Colonic mucosa (tissue), 4 donors: ENCODE measurements at places on chromosomes 5 and 9. TPM values are rescaled to one million over a fixed set of nuclear protein-coding genes. Genes with fewer than 3 reads are reported as not detected.

DNA sequence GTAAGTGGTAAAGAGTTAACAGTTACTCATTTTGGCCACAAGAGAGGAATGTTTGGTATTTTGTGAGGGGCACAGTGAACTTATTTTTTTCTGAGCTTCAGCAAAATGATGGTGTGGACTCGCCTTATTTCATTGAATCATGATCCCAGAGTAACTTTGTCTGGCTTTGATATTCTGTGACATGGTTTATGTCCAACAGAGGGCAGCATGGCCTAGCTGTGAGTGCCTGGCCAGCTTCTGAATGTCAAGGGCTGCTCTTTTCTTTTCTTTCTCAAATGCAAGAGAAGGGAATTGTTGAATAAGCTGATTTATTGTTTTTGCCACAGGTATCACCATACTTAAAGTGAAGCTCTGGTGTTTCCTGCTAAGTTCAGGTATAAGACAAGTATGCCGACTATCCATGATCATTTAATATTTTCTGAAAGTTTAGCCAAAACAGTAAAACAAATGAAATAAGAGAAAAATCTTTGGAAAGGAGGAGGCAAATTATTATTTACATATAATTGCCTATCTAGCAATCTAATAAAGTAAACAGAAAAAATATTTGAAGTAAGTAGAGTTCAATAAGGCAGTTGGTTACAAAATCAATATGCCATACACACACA, 31.7 kb downstream of the MRPL22 start:
- no peak for DNase-seq

DNA sequence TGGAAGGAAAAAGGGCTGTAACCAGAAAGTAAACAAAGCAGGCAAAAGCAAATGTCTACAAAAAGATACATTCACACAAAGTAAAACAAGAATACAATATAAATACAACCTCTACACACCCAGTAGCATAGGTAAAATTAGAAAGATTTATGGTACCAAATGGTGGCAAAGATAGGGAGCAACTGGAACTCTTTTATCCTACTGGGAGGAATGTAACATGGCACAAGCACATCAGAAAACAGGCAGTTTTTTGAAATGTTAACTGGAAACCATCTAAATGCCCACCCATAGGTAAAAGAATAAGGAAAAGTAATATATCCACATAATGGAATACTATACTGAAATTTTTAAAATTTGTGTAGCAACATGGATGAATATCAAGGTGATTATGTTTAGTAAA, 8.7 kb upstream of the ARL14EPL start:
- DNase-seq = no peak

The COL23A1 gene
- total RNA-seq = 0.49 TPM

GRCh38 chr9:79663878-79664277, 92.1 kb downstream of the TLE4 start:
- no peak for DNase-seq

- peak; percentile 76 for DNase-seq
Observed at GRCh38 chr9:34675048-34675714, 12.7 kb upstream of the CCL27 start.

DNA sequence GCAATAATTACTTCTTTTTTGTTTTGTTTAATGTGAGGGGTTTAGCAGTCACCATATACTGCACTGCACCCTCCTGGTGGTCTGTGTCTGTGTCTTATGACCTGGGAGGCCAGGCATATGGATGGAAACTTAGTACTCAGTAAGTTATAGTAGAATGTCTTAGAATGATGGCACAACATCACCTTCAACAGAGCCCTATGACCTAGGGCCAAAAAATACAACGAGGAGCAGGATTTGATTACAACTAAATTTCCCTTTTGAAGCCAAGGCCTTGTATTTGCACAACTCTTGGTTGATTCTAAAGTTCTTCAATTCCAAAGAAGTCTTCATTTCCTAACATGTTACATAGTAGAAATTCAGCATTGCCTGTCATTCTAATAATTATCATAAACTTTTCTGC, 422.1 kb upstream of the PIK3R1 start:
- DNase-seq = no peak

DNA sequence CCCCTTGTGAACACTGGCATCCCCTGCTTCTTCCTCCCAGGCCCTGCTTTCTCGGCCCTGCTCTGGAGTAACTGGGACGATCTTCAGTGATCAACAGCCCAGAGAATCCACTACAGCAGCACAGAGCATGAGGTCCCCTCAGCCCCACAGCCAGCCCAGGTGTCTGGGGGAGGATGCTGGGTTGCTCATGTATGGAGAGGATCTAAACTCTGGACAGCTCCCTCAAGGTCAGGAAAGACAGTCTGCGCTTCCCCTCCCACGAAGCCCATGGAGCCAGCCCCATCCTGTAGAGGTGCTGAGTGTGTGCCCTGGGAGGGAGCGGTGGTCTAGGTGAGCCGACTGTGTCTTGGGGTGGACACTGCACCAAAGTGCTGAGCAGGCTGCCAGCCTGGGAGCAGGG, 190.2 kb downstream of the GABBR2 start:
- DNase-seq = peak; percentile 4

DNA sequence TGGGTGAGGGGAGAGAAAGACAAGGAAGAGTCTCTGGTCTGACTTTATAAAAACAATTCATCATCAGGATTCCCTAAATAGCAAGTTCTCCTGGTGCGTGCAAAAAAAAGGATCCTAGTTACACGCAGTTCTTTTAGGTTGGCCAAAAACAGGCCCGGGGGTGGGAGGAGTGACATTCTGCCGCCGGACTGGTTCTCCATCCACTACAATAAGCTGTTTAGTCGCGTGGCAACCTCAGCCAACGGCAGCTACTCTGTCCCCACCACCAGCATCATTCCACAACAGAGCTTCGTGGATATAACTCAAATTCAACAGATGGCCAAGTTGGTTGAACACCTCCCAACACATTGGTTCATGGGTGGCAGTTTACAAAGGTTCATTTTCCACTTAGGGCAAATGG, 2.9 kb upstream of the FAM163B start:
- DNase-seq = no peak

DNA sequence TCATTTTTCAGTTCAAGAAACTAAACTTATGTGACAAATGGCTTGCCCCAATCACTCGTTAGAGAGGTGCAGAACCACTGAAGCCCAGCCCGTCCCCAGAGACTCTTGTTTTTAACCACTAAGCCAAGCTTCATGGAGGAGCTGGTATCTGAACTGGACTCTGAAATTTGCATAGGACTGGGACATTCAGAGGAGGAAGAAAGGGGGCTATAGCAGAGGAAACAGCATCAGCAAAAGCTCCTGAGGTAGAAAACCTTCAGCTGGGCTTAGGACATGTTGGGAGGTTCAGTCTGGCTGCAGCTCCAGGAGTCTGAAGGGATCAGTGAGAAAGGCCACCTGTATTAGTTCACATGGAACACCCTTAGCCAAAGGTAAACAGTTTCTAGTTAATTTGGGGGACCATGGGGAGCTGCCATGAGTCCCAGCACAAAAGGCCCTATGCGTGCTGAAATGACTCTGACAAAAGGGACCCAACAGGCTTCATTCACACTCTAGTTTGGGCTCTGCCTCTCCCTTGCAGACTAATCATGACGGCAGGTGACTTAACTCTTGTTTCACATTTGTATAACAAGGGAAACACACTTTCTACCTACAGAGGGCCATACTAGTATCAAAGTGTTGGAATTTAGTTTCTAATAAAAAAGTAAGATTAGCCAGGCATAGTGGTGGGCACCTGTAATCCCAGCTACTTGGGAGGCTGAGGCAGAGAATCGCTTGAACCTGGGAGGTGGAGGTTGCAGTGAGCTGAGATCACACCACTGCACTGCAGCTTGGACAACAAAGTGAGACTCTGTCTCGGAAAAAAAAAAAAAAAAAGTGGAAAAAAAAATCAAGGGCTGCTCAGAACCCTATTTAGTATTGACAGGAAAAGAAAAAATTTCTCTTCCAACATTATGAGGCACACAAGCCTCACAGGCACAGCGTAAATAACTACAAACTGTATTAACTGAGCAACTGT, 10.2 kb downstream of the FBXO10 start:
- no peak for DNase-seq

DNA sequence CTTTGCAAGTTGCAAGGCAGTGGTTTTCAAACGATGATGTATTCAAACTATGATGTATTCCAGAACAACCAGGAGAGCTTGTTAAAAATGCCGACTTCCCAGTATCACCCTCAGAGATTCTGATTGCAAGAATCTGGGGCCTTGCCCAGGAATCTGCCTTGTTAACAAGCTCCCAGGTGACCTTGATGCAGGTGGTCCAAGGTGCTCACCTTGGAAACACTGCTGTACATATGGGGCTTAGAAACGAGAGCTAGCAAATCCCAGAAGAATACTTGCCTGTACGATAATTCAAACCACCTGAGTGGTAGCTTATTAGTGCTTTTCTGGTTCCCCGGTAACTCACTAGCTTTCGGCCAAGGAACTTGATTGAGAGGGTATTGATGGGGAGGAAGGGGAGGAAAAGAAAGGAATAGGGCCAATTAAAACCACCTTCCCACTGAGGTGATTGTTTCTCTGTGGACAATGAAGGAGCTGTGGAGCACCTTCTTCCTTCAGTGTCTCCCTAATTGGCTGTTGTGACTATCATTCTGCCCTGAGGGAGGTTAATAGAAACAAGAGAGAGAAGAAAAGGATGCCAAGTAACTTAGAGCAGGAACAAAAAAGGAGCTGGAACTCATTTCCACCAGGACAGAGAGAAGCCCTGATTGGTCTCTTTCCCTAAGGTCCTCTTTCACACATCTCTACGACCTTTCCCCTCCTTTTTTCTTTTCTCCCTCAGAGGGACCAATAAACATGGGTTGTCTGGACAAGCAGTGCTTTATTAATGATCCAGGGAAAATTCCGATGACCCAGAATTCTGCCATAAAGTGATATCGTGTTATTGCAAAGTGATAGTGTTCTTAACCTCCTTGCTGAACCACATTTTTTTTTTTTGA, 218.8 kb downstream of the TMEM167A start:
- DNase-seq = no peak

The SPAAR gene
- 2.6 TPM for total RNA-seq

- no peak for DNase-seq
Observed at GRCh38 chr5:152135827-152136226, 211.2 kb upstream of the GLRA1 start.

The ACTBL2 gene
- not detected for total RNA-seq

DNA sequence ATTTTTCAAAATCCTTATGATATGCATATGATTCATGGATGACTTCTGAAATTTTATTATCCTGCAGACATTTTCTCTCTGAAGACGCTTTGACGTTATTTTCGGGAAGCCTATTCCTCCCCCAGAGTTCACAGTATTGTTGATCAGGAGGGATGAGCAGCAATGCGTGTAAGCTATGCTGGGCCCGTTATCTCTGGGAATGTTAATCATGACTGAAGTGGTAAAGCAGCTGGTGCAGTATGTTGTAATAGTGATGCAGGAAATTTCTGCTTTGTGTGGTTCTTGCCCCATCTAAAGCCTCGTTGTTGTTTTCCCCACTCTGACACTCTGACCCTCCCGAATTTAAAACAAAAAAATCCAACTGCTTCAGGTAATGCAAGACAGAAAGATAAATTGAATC, 1797.8 kb upstream of the WWC1 start:
- no peak for DNase-seq

DNA sequence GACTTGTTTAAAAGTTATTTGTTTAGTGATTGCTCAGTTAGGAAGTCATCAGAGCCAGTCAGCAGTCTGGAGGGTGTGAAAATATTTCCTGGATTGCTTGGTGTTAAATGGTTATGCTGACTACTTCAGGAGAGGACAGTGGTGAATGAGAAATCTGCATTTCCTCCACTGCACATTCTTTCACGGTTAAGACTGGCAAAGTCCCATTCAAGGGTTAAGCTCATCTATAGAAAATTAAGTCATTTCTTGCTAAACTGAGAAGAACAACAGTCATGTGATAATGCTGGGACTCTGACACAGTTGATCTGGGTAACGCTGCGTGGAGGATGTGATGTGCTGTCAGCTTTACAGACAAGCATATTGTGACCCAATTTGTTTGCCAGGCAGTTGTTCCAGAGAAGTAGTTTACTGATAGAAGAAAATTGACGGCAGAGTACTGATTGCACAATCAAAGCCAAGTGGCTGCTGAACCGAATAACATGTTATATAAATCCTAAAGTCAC, 80.4 kb downstream of the GRAMD2B start:
- DNase-seq = no peak

DNA sequence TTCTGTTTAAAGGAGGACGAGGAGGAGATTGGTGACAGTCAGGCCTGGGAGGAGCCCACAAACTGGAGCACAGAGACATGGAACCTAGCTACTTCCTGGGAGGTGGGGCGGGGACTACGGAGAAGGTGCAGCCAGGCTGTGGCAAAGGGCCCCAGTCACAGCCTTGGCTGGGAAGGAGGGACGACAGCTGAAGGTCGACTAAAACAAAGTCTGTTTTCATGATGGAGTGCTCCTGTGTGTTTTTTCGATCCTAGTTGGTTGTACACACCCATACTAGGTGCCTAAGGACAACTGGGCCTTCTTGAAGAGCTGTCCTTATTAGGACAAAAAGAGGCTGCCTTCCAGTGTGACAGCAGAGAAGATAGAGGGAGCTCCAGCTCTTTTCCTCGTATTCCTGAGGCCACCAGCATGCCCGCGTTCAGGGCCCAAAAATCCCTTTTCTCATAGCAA, 2.9 kb downstream of the CCDC107 start:
- peak; percentile 65 for DNase-seq

The SHISAL2B gene
- not detected for total RNA-seq

- peak; percentile 50 for DNase-seq
Observed at GRCh38 chr9:99000476-99001395, 57.0 kb downstream of the COL15A1 start.

DNA sequence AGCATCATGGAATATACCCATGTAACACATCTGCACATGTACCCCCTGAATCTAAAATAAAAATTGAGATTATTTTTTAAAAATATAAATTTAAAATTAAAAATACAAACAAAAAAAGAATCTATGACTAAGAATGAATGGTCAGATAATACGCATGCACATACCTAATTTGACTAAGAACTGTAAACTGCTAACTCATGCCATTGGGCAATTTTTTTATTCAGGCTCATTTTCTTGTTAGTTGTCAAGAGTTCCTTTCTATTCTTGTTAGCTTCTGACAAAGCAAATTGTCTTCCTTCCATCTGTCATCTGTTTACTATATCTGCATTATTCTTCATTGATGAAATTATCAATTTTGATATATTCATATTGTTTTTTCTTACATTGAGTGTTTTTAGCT, 69.5 kb upstream of the HAND1 start:
- DNase-seq = no peak

The CD274 gene
- 1.6 TPM for total RNA-seq

DNA sequence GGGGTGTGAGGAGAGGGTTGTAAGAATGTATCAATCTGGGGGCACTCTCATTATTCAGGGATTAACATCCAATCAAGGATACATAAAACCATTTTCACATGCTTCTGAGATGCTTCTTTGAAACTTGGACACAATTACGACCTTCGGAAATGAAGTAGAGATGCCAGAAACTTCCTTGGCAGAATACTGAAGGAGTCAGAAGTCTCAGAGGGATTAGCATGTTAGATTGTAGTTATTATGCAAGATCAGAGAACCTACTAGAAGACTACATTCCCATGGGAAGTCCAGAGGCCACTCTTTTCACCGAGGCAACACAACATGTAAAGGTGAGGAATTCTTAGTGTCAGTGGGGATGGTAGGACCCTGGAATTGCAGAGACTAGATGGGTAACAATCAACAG, 5.1 kb upstream of the SLC22A4 start:
- no peak for DNase-seq

- no peak for DNase-seq
Observed at GRCh38 chr9:34553511-34554021, 30.8 kb upstream of the ENHO start.
